Ovary (tissue), 10 donors: ENCODE measurements at places on chromosomes 13 and 19. TPM values are rescaled to one million over a fixed set of nuclear protein-coding genes. Genes with fewer than 3 reads are reported as not detected.
A peak's percentile ranks its signal among the peaks of the same experiment; 100 is the strongest.

Gene SMIM24
- total RNA-seq, result not detected

Gene TNNT1
- 2.8 TPM for total RNA-seq

Gene SCN1B
- total RNA-seq, result 5.7 TPM

Gene MAG
- 139 TPM for total RNA-seq

DNA sequence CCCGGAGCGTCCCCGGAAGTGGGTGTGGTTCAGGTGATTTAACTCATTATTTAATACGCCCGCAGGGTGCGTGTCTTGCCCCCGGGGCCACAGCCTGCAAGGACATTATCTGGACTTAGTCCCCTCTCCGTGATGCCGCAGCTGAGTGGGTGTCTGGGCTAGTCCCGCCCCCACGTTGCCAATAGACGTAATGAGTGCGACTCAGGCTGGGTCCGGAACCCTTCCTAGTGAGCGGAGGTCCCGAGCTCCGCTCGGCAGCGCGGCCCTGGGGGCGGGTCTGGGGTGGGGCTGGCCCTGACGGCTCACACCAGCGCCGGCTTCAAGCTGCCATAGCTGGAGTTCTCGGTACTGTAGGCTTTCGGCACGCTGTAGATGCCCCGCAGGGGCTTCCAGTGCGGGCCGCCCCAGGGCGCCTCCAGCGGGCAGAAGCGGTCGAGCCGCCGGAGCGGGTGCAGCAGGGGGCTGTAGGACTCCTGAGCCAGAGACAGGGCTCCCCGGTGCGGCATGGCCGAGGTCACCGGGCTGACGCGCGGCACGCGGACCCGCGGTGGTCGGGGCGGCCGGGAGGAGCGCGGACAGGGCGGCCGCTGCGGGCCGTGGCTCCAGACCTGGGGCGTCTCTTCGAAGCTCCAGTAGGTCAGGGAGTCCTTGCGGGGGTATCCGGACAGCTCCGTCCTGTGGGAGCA, 918 bp upstream of the LHB start:
- no peak for DNase-seq

DNA sequence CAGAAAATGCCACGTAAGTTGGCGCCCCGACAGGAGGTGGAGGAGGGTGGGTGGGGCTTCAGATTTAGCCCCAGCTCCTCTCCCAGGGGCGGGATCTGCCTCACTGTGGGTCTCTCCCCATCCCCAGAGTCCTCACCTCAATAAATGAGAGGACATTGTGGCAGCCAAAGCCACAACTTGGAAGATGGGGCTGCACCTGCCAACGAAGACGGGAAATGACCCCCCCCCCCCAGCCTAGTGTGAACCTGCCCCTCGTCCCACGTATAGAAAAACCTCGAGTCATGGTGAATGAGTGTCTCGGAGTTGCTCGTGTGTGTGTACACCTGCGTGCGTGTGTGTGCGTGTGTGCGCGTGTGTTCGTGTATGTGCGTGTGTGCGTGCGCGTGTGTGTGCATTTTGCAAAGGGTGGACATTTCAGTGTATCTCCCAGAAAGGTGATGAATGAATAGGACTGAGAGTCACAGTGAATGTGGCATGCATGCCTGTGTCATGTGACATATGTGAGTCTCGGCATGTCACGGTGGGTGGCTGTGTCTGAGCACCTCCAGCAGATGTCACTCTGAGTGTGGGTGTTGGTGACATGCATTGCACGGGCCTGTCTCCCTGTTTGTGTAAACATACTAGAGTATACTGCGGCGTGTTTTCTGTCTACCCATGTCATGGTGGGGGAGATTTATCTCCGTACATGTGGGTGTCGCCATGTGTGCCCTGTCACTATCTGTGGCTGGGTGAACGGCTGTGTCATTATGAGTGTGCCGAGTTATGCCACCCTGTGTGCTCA, 1.5 kb upstream of the TRAPPC5 start:
- no peak for DNase-seq

GRCh38 chr19:34096020-34096915, 76.0 kb upstream of the LSM14A start:
- DNase-seq, result no peak

- peak; percentile 51 for DNase-seq
Observed at GRCh38 chr19:17966550-17967256, at the start of gene KCNN1. TSS of gene KCNN1 (plus strand) at chr19:17967107. CDS start at chr19:17973889, 6,782 bp downstream.

GRCh38 chr13:52835071-52835839, 13.2 kb downstream of the PCDH8 start:
- no peak for DNase-seq

DNA sequence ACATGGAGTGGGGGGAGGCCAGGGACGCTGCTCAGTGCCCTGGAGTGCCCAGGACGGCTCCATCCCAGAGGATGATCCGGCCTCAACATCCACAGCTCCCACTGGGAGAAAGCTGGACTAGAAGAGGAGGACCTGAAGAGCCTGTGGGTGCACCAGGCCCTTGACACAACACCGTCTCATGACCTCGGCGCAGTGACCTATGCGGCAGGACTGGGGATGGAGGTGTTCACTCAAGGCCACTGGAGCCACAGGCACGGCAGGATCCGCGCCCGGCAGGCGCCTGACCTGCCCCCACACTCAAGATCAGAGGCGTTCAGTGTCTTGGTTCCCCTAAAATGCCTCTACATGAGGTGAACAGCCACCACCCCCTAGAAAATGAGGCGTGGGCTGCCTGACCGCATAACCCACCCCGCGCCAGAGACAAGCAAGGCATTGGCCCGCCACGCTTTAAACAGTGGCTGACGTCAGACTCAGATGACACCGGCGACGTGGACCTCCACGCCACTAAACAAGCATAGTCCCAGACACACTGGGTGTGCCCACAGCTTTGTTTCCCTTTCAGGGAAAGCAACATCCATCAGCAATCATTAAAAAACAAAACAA, 8.0 kb downstream of the SGTA start:
- DNase-seq, result no peak
